ENCODE measurements at places on chromosomes 5 and 9.

GRCh38 chr5:172931001-172931536 lies 28.2 kb upstream of the RPL26L1 start:
- DNase-seq: peak; percentile 87

- peak; percentile 78 for DNase-seq
These were observed 61.9 kb upstream of the ELL2 start for GRCh38 chr5:96023518-96023917.

DNA sequence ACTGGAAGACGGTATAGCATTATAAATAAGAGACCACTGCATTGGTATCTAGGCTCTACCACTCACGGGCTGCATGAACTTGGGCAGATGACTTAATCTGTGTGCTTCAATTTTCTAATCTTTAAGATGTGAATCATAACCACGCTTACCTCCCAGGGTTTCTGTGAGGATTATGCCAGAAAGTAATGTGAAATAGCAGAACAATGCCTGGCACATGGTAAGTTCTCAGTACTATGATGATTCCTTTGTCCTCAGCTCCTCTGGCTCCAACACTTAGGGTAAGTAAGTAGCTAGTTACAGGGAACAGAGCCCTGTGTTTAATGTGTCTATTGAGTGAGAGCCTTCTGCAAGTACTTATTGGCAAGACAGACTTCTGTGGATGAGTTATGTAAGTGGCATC lies 31.1 kb downstream of the POU4F3 start:
- DNase-seq: peak; percentile 77

DNA sequence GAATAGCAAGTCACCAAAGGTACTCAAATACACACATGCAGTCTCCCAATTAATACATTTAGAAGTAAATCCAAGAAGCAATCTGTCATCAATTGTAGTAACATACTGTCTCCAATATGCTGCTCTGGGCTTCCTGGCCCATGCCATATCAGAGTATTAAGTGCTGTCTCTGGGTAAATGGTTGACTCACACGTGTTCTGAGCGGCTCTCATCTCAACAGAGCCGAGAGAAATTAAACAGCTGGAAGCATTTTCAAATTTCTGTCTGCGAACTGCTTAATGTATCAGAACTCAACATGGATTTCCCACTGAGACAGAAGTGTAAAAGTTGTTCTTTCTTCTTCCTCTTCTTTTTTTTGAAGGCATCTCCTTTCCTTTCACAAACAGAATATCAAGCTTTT lies 247.3 kb upstream of the TAS2R1 start:
- DNase-seq: peak; percentile 36

- DNase-seq: peak; percentile 86
These were observed 80.7 kb downstream of the C9orf152 start for GRCh38 chr9:110126986-110127864.

Data from fibroblast of upper back skin (primary cell).